Ovary (tissue), 10 donors: ENCODE measurements at places on chromosomes 5 and 9. TPM values are rescaled to one million over a fixed set of nuclear protein-coding genes. Genes with fewer than 3 reads are reported as not detected.

The FIBCD1 gene
- 0.15 TPM for total RNA-seq

The HTR1A gene
- not detected for total RNA-seq

GRCh38 chr9:19787672-19788071 lies 1.2 kb downstream of the SLC24A2 start:
- DNase-seq = no peak

DNA sequence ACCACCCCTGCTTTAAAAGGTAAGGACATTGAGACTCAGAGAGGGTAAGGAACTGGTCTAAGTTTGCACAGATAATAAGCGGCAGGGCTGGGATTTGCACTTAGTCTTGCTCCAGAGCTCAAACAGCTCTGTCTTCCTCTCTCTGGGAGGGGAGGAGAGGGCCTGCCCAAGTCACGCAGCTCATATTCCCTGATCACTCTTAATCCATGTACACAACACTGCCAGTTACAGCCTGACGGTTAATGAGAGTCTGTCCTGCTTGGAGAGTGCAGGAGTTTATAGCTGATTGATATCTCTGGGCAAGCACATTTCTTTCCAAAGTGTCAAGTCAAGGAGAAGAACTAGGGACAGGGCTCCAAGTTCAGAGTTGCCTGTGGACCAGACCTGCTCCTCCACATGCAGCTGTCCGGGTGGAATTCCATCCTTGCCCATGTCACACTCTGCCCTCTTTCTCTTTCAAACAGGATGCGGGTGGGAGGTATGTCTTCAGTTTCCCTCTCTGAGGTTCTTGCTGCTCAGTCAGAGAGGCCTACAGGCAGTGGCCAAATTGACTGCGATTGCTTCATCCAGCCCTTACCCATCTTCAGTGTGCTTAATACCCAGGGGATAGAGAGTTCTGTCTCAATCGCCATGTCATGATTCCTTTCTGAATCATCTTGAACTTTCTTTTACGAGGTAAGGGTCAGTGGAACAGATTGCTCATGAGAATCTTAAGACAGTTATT lies 54.5 kb downstream of the GALNT12 start:
- DNase-seq = no peak

- no peak for DNase-seq
Observed at GRCh38 chr5:87266914-87267573, 639 bp upstream of the RASA1 start.

DNA sequence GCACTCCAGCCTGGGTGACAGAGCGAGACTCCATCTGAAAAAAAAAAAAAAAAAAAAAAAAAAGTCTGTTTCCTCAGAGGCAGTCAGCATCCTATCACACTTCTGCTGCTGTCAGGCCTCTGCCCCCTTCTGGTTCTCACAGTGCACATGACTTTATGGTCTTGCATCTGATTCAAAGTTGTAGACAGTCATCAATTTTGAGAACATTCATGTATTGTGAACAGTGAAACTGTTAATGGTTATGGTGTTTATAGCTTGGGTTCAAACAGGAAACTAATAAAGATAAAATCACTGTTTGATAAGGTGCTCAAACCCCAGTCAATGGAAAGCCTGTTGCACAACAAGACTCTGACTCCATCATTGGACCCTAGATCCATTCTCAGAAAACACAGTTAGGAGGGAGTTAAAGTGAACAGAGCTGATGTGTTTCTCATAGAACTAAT lies 61.4 kb downstream of the FOXD1 start:
- DNase-seq = no peak

The FOXI1 gene
- total RNA-seq = not detected

The LRRC19 gene
- not detected for total RNA-seq

DNA sequence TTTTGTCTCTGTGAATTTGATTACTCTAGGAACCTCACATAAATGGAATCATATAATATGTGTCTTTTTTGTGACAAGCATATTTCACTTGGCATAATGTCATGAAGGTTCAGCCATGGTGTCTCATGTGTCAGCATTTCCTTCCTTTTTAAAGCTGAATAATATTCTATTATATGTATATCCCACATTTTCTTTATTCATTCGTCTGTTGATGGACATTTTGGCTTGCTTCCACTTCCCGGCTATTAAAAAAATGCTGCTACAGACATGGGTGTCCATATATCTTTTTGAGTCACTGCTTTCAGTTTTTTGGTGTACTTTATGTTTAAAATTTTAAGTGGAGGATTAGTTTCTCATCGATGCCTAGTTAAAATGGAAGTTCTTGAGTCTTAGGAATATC lies 59.8 kb upstream of the C5orf63 start:
- DNase-seq = no peak

- DNase-seq = no peak
Observed at GRCh38 chr5:21663082-21663481, 1190.1 kb downstream of the CDH12 start.

The ZDHHC11 gene
- 6.0 TPM for total RNA-seq

GRCh38 chr5:139695178-139695573 lies 47.0 kb downstream of the CXXC5 start:
- DNase-seq = no peak

GRCh38 chr5:128632264-128632663 lies 94.2 kb upstream of the FBN2 start:
- DNase-seq = no peak

The DAB2 gene
- total RNA-seq = 79.0 TPM

DNA sequence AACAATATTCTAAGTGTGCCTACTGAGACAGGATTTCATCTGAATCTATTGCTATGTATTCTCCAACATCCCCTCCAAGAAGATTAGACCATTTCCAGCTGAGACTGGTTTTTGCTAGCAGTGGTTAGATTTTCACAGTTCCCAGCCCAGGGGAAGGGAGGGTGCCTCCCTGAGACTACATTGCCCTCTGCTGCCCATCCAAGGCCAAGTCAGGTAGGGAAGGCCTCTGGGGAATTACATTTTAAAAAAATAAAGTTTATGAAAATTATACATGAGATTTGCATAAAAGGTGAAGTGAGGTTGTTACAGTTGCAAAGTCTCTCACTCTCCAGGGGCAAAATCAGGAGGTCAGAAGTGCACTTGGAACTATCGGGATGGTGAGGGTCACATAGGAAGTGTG lies 28.0 kb upstream of the SYK start:
- DNase-seq = no peak

GRCh38 chr9:98074115-98074990 lies 17.8 kb downstream of the NANS start:
- DNase-seq = peak; percentile 72

The CATSPER3 gene
- total RNA-seq = 0.85 TPM

DNA sequence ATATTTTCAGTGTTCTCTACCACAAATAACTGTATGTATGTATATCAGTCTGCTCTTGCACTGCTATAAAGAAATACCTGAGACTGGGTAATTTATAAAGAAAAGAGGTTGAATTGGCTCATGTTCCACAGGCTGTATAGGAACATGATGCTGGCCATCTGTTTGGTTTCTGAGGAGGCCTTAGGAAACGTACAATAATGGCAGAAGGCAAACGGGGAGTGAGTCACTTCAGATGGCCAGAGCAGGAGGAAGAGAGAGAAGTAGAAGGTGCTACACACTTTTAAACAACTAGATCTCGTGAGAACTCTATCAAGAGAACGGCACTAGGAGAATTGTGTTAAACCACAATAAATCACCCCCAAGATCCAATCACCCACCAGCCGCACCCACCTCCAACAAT lies 121.7 kb downstream of the ADAMTS6 start:
- DNase-seq = no peak

GRCh38 chr9:109331353-109331752 lies 10.5 kb upstream of the EPB41L4B start:
- DNase-seq = no peak

The FEM1C gene
- total RNA-seq = 14.5 TPM

DNA sequence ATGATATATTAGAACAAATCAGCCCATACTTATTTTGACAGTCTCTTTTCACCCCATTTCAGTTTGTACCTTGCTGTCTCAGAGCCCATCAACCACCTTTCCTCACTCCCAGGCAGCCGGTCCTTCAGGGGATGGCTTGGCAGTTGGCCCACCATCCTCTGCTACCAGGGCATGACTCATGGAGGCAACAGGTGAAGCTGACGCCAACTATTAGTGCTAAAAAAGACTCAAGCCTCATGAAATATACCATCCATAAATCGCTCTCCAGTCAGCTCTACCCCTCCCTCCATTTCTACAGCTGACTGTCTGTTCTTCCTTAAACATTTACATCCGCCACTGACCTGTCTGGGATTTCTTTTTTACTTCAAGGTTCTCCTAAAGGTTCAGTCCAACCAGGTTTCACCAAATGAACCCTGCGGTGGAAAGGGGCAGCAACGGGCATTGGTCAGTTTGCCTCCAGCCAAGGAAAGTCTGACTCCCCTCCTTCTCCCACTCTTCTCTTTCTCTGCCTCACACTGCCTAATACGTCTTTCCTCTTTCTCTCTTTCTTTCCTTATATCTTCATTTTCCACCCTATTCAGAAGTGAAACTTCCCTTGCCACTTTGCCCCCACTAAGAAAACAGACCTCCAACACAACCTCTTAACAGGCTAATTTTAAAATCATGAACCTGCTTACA lies 439.1 kb downstream of the RAB3C start:
- no peak for DNase-seq

The BTNL3 gene
- total RNA-seq = not detected

DNA sequence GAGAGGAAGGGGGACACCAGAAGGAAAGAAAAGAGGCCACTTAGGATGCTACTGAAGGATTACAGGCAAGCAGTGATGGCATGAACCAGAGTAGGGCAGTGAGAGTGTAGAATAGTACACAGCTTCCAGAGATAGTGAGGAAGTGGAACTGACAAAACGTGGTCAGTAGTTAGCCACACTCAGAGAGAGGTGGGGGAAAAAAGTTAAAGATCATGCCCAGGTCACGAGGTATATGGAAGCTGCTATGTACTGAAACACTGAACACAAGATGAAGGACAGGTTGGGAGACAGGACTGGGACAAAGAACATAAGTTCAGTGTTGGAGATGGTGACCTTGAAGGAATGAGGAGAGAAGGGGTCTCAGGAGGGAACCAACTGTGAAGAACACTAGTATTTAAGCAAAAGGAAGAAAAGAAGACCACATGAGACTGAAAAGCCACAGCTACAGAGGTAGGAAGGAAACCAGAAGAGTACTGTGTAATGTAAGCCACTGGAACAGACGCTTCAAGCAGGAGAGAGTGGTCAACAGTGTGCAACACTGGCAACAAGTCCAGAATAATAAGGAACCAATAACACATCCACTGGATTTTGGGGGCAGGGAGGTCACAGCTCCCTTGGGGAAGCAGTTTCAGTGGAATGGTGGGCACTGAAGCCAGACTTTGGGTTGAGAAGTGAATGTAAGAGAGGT lies 45.5 kb downstream of the ELL2 start:
- DNase-seq = no peak

- DNase-seq = no peak
Observed at GRCh38 chr9:136544964-136545691, 720 bp downstream of the NOTCH1 start.

The DPYSL3 gene
- 155 TPM for total RNA-seq

GRCh38 chr9:33117796-33118195 lies 41.3 kb upstream of the SMU1 start:
- no peak for DNase-seq

The COL15A1 gene
- 195 TPM for total RNA-seq

DNA sequence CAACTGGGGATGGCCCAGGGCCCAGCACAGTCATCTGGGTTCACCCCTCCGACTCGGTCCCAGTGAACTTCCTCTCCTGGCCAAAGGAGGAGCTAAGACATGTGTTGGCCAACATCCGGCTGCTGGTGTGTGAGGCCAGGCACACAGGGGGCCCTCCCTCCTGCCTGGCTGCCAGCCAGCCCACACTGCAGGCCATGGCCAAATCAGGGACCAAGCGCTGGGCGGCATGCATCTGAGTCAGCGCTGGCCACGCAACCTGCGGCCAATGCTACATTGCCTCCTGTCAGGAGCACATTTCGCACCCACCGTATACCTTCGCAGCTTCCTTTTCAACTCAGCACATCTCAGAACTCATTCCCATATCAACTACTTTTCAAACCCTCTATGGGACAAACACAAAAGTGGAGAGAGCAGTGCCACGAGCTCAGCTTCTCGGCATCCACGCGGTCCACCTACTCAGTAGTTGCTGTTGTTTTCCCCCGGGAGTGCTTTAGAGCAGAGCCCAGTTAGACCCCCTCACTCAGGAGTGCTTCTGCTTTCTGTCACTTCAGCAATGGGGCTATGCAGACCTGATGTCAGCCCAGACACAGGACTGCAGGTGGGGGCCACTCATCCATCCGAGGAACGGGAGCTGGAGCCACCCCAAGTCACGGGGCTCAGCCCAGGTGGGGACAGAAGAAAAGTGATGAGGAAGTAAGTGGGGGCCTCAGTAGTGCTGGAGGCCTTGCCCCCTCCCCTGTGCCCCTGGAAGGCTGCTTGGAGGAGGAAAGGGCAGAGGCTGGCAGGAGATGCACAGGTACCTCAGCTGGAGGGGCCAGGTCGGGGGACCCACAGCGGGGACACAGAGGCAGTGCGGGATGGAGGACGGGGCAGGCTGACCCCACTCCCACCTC lies 13.9 kb downstream of the NINJ1 start:
- peak; percentile 96 for DNase-seq

DNA sequence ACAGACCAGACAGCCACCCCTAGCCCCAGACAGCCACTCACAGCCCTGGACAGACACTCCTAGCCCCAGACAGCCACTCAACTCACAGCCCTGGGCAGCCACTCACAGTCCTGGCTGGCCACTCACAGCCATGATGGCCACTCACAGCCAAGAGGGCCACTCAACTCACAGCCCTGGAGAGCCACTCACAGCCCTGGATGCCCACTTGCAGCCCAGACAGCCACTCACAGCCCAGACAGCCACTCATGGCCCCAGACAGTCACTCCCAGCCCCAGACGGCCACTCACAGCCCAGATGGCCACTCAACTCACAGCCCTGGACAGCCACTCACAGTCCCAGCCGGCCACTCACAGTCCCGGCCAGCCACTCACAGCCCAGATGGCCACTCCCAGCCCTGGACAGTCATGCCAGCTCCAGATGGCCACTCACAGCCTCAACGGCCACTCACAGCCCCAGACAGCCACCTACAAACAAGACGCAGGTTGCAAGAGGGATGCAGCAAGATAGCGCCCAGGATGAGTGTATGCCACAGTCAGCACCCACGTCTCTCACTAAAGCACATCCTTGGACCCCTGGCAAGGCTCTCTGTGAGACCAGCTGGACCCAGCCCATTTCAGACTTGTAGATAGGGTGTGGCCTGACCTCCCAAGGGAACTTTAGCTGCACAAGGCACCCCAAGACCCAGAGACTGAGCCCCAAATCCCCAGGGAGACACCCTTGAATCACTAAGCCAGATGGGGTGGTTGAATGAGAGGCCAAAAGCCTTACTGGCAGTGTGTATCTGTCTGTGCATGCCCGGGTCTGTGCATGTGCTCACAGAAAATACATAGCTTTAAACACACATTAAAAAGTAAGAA lies 22.4 kb downstream of the ZDHHC11B start:
- DNase-seq = peak; percentile 5

The PCDHB11 gene
- total RNA-seq = 8.8 TPM

The PCDHGA3 gene
- total RNA-seq = 5.3 TPM

DNA sequence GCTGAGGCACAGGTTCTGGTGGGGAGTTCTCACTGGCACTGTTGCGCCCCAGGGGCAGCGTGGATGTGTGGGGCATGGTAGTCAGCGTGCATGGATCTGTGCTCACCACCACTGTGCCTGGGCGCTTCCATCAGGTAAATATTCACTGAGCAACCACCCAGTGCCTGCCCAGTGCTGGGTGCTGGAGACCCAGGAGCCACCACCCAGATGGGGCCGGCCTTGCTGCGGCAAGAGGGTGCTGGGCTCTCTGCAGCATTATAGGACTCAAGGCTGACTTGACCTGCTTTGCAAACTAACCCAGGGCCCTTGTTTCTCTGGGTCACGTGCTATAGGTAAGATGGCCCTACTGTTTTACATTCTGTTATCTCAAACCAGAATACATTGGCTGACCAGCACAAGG lies 60.5 kb downstream of the DAP start:
- no peak for DNase-seq

- DNase-seq = no peak
Observed at GRCh38 chr9:32431940-32432555, 47.6 kb downstream of the ACO1 start.
